Activated naive CD8-positive, alpha-beta T cell treated with anti-CD3 and anti-CD28 coated beads for 36 hours (primary cell): ENCODE measurements at places on chromosomes 2 and 18. TPM values are rescaled to one million over a fixed set of nuclear protein-coding genes. Genes with fewer than 3 reads are reported as not detected.

The SCN2A gene
- total RNA-seq, result 0.04 TPM

The METAP1D gene
- 6.0 TPM for total RNA-seq

The CPSF3 gene
- 85.6 TPM for total RNA-seq

The FSHR gene
- not detected for total RNA-seq

The SETBP1 gene
- total RNA-seq, result 3.8 TPM

The SERPINB8 gene
- total RNA-seq, result 16.8 TPM
